ENCODE measurements at places on chromosomes 13 and 19. TPM values are rescaled to one million over a fixed set of nuclear protein-coding genes. Genes with fewer than 3 reads are reported as not detected.

SGTA gene
- 45.7 TPM for total RNA-seq

ICAM3 gene
- 8.7 TPM for total RNA-seq

TYROBP gene
- total RNA-seq, result 18.7 TPM

TBCB gene
- 117 TPM for total RNA-seq

SHISA7 gene
- total RNA-seq, result not detected

LAIR1 gene
- total RNA-seq, result 16.1 TPM

All from ureter (tissue), 1 donor.